ENCODE measurements at places on chromosomes 5 and 9.

GRCh38 chr9:122228191-122228567, 578 bp downstream of the LHX6 start:
- H3K36me3 ChIP-seq, result no peaks in the 10 kb centered on the region
- H3K27me3 ChIP-seq, result peaks cover 25% of the 10 kb centered on the region
- H3K4me1 ChIP-seq, result no peaks in the 10 kb centered on the region
- DNase-seq, result no peak
- H3K4me3 ChIP-seq, result no peak overlapping the region
- no peak overlapping the region for H3K27ac ChIP-seq

DNA sequence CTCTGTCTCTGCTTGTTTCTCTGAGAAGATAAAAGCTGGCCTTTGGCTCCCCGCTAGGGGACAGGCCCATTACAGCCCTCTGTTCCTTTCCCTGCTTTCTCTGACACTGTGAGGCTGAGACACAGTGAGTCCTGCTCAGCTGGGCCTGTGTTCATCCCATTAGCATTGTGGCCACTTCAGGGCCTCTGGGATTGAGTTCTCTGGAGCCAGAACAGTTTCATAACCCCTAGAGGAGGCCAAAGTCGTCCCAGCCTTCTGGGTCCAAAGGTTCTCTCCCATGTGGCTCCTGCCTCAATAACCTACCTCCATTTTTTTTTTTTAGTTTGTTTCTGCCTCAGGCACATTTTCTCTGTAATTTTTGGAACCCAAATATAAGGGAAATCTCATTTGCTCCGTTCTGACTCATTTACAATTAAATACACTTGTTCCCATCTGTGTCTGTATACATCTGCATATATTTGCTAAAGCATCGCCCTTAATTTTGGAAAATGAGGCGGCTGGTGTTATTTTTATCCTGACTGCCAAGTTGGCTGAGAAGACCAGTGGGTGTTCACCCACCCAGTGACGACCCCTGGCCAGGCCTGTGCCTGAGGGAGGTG, 27.3 kb upstream of the CTNNA1 start:
- no peaks in the 10 kb centered on the region for H3K4me1 ChIP-seq
- no peak for DNase-seq
- H3K27me3 ChIP-seq, result no peaks in the 10 kb centered on the region
- H3K27ac ChIP-seq, result no peak overlapping the region
- no peaks in the 10 kb centered on the region for H3K36me3 ChIP-seq
- H3K4me3 ChIP-seq, result no peak overlapping the region

DNA sequence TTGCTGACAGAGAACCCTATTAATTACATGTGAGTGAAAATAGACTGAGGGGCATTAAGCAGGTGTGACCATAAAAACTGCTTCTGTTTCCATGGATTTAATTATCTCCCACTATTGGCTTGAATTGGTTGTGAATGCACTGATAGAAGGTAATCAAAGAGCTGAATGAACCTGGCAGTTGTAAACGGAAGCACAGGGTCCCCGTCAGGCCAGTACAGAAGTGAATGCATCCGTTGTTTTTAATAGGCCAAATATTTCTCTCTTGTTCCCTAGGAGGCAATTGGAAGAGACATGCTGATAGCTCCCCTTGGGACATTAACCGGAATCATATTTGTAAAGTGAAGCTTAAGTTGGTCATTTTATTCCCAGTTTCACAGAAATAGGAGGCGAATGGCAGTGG, 147.0 kb downstream of the CAVIN4 start:
- no peaks in the 10 kb centered on the region for H3K36me3 ChIP-seq
- no peak overlapping the region for H3K27ac ChIP-seq
- DNase-seq, result no peak
- H3K4me1 ChIP-seq, result no peaks in the 10 kb centered on the region
- no peaks in the 10 kb centered on the region for H3K27me3 ChIP-seq
- no peak overlapping the region for H3K4me3 ChIP-seq

GRCh38 chr5:94250985-94251384, 367.4 kb downstream of the KIAA0825 start:
- H3K27me3 ChIP-seq, result no peaks in the 10 kb centered on the region
- DNase-seq, result no peak
- H3K4me3 ChIP-seq, result no peak overlapping the region

DNA sequence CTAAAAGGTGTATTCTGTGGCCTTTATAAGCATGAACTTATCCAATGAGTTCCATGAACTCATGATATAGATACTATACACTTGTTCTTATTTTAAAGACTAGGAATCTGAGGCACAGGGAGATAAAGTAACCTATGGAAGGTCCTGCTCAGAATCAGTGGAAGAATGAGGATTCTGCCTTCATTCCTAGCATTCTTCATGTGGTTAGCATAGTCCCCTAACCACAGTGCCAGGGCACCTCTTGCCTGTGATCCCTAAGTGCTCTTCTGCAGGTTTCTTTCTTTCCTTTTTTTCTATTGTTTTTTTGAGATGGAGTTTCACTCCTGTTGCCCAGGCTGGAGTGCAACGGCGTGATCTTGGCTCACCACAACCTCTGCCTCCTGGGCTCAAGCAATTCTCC, 174.1 kb downstream of the C9orf152 start:
- H3K27me3 ChIP-seq, result no peaks in the 10 kb centered on the region
- H3K4me3 ChIP-seq, result no peak overlapping the region
- H3K4me1 ChIP-seq, result peaks cover 3% of the 10 kb centered on the region

DNA sequence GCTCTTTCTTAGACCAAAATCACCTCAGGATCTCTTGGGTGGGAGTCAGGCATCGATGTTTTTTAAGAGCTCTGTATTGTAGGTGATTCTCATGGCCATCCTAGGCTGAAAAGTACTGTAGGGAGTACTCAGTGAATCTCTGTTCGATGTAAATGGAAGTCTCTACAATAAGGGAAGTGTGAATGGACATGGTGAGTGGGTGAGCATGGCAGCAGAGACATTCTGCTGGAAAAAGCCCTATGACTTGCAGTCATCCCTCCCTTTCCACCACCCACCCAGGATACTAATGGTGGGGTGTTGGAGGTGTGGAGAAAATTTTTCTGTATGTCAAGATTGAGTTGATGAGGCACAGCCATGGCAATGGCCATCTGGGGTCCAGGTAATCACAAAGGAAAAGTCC, 30.9 kb downstream of the ZNF366 start:
- no peaks in the 10 kb centered on the region for H3K27me3 ChIP-seq
- no peak overlapping the region for H3K4me3 ChIP-seq
- no peak for DNase-seq
- H3K36me3 ChIP-seq, result no peaks in the 10 kb centered on the region

- no peaks in the 10 kb centered on the region for H3K36me3 ChIP-seq
- no peaks in the 10 kb centered on the region for H3K4me1 ChIP-seq
- no peak overlapping the region for H3K27ac ChIP-seq
Observed at GRCh38 chr5:4275232-4275631, 679.6 kb downstream of the IRX1 start.

DNA sequence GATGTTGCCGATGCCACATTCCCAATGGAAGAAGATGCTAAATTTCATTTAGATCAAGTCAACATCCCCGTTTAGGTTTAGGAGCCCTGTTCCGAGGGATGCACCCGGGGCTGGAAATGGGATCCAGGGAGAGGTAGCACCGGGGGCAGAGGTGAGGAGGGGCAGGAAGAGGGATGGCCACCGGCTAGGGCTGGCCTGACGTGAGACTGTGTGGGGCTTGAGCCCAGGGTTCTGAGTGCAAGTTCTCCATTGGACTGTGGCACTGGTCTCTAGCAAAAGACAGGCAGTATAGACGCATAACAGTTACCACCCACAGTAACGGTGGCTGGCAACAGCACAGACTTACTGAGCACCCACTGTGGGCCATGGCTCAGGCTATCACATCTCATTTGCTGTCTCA, 209.0 kb upstream of the MVB12B start:
- no peak for DNase-seq
- H3K27ac ChIP-seq, result no peak overlapping the region
- H3K27me3 ChIP-seq, result no peaks in the 10 kb centered on the region
- no peaks in the 10 kb centered on the region for H3K36me3 ChIP-seq

GRCh38 chr9:93041108-93041802, 17.2 kb upstream of the SUSD3 start:
- no peak for DNase-seq
- H3K27me3 ChIP-seq, result no peaks in the 10 kb centered on the region
- peaks cover 8% of the 10 kb centered on the region for H3K4me1 ChIP-seq
- peaks cover 11% of the 10 kb centered on the region for H3K36me3 ChIP-seq
- no peak overlapping the region for H3K4me3 ChIP-seq

DNA sequence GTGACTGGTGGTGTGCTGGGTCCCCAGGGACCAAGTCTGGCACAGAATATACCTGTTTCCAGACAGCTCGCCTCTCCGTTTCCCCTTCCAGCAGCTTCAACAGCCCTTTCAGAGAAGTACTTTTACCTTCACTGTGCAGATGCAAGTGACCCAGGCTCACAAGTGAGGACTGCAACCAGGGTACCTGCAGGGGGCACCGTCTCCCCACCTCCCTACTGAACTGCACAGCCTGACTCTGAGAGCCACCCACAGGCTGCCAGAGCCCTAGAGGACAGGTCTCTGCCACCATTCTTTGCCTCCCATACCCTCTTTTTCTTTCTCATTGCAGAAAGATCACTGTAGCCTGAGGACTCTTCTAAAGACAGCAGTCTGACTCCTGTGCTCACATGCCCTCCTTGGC, 15.4 kb downstream of the IL9 start:
- H3K4me3 ChIP-seq, result no peak overlapping the region
- no peaks in the 10 kb centered on the region for H3K4me1 ChIP-seq
- DNase-seq, result no peak

- no peaks in the 10 kb centered on the region for H3K27me3 ChIP-seq
- DNase-seq, result no peak
- no peak overlapping the region for H3K27ac ChIP-seq
- H3K4me3 ChIP-seq, result no peak overlapping the region
Observed at GRCh38 chr5:113278976-113279375, 155.8 kb downstream of the TSSK1B start.

GRCh38 chr5:157857816-157858526, 974 bp downstream of the CLINT1 start:
- H3K4me3 ChIP-seq, result peak overlapping the region; percentile 87
- peaks cover 2% of the 10 kb centered on the region for H3K4me1 ChIP-seq
- no peaks in the 10 kb centered on the region for H3K36me3 ChIP-seq
- H3K27ac ChIP-seq, result peak overlapping the region; percentile 81

DNA sequence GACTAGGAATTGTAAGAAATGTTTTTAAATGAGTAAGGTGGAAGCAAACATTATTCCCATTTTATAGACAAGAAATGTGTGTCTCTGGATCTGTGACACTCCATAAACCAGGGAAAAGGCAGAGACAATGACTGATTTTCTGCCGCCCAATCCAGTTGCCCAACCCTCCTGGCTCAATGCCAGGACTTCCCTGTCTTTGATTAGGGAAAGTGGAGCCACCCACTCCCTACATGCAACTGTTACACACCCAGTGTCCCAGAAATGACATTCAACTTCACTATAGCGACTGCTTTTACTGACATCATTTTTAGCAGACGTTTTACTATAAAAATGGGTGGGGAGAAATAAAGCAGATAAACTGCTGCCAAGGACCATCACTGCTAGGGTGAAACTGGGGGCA, 79.7 kb downstream of the THBS4 start:
- H3K36me3 ChIP-seq, result peaks cover 3% of the 10 kb centered on the region
- no peak overlapping the region for H3K27ac ChIP-seq
- no peak for DNase-seq
- no peaks in the 10 kb centered on the region for H3K27me3 ChIP-seq
- no peak overlapping the region for H3K4me3 ChIP-seq
- H3K4me1 ChIP-seq, result peaks cover 16% of the 10 kb centered on the region

- H3K36me3 ChIP-seq, result no peaks in the 10 kb centered on the region
- no peaks in the 10 kb centered on the region for H3K27me3 ChIP-seq
- no peak overlapping the region for H3K4me3 ChIP-seq
- no peaks in the 10 kb centered on the region for H3K4me1 ChIP-seq
Observed at GRCh38 chr9:68472119-68472518, 68.6 kb downstream of the TMEM252 start.

DNA sequence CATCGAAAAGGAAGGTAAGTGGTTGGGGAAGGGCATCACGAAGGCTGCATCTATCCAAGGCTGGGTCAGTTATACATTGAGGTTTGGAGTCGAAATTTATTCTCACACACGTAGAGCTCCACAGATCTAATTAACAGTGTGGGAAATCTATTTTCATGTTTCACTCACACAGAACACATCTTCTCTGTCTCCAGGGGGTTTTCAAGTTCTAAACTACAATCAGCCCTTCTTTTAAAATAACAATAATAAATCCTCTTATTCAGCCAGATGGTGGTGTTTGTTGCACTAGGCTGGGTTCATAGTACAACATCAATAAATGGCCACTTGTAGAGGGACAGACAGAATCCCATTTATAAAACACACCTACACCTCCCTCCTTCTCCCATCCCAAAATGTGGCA, 174.5 kb upstream of the KLF9 start:
- DNase-seq, result no peak
- no peak overlapping the region for H3K27ac ChIP-seq
- H3K27me3 ChIP-seq, result no peaks in the 10 kb centered on the region
- no peaks in the 10 kb centered on the region for H3K36me3 ChIP-seq

DNA sequence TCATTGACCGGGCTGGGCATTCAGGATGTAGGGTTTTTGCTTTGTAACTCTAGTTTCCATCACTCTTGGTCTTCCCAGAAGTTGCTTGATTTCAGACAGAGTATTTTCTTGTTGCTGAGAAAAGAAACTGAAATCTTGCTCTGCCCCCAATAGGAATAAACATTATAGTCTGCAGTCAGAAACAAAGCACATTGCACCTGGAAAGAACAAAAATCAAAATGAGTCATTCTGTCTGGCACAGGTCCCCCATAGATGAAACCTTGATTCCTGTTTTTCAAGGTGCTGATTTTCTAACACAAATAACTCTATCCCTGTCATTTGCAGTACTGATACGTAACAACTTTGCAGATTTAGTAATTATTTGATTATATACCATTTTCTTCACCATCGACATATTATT, 232.1 kb downstream of the FBXO4 start:
- no peak for DNase-seq
- H3K4me3 ChIP-seq, result no peak overlapping the region
- no peaks in the 10 kb centered on the region for H3K4me1 ChIP-seq
- H3K36me3 ChIP-seq, result no peaks in the 10 kb centered on the region

- H3K4me3 ChIP-seq, result no peak overlapping the region
- H3K36me3 ChIP-seq, result no peaks in the 10 kb centered on the region
- no peak overlapping the region for H3K27ac ChIP-seq
- no peaks in the 10 kb centered on the region for H3K4me1 ChIP-seq
Observed at GRCh38 chr9:84827216-84827765, 157.8 kb downstream of the NTRK2 start.

DNA sequence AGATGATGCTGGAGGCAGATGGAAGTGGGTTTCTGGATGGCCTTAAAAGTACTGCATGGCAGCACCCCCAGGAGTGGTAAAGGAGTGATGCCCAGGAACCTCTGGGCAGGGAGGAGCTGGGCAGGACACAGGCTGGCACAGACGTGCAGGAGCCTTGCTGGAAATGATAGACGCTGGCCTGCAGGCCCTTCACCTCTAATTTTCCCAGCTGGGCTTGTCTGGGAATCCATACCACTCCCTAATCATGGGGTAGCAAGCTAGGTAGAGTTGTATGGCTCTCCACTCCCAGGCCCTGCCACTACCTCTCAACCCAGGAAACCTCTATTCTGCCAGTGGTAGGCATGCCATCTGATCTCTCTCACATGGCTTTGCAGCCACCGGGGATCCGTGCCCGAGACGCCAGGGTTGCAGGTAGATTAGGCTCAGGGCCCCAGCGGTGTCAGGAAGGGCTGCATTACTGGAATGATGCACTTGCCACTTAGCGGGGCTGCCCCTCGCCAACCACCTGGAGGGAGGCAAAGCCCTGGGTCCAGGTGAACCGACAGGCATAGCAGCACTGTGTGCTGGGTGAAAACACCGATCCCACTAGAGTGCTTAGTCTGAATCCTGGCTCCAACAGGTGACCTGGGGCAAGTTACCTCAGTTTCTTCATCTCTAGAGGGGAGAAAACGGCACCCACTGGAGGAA, 79.6 kb upstream of the SLC25A51 start:
- H3K4me1 ChIP-seq, result no peaks in the 10 kb centered on the region
- H3K27me3 ChIP-seq, result no peaks in the 10 kb centered on the region
- H3K27ac ChIP-seq, result no peak overlapping the region
- no peaks in the 10 kb centered on the region for H3K36me3 ChIP-seq

Measured in effector memory CD4-positive, alpha-beta T cell (primary cell).